ENCODE measurements at places on chromosomes 11 and 22.

- DNase-seq: peak; percentile 21
Observed at GRCh38 chr11:12451179-12451814, 73.9 kb downstream of the PARVA start.

GRCh38 chr11:34948696-34949095 lies 32.3 kb downstream of the PDHX start:
- no peak for DNase-seq

GRCh38 chr22:32951807-32952153 lies 106.4 kb downstream of the SYN3 start:
- no peak for DNase-seq

GRCh38 chr11:57303990-57304579 lies 20.7 kb downstream of the TNKS1BP1 start:
- peak; percentile 62 for DNase-seq
